ENCODE measurements at places on chromosomes 12 and 14.

GRCh38 chr14:79570648-79571047 lies 640.7 kb downstream of the DIO2 start:
- no peak for DNase-seq

GRCh38 chr12:78204926-78205325 lies 374.2 kb downstream of the NAV3 start:
- DNase-seq, result no peak

DNA sequence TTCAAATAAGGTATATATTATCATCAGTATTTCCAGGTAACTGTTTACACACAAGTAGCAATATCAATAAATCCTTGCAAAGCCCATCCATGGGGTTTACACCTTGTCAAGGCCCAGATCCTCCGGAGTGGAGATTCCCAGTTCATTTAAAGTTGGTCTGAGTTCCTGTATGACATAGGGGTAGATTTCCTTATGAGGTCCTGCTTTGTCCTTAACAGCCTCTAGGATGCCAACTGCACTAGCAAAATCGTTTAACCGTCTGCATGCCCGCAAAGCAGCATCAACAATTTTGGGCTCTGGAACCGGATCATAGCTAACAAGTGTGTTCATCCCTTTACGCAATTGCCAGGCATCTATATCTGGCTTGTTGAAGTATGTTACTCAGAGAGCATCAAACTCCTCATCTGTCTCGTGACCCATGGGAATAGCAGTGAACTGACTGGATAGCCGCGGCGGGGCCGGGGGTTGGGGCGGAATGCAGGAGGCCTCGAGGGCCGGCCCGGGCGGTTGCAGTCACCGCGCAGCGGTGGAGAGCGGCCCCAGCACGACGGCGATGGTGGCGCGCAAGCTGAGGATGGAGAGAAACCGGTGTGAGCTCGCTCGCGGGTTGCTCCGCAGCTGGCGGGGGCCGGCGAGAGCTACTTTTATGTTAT lies 30.6 kb upstream of the FBXO34 start:
- DNase-seq, result peak; percentile 26

DNA sequence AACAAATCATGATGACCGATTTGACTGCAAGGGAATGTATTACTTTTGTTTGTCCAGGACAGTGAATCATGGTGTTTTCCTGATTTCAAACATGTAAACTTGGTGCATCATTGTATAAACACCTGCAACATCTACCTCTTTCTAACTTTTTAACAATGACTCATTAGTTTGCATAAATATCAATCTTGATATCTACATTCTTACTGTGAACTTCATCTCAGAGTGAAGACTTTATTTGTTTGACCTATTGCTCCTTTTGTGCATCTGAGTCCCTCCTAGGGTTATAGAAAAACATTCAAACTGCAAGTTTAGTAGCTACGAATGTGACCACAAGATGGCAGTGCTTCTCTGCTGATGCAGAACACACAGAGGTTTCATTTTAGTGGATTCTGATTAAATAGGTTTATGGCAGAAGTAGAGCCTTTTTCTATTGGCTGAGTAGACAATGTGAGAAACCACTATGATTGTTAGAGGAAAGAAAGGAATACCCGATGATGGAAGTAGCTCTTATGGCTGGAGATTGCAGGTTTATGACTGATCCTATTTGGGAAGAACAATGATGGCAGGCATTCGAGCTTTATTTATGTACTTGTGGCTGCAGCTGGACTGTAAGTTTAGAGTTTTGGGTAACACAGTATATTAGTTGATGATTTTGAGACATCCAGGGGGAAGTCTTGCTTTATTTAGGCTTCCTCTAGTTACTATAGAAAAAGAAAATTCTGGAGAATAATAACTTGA lies 244.2 kb upstream of the OR4E1 start:
- DNase-seq, result peak; percentile 22

GRCh38 chr14:76331328-76332011 lies 44.5 kb upstream of the ESRRB start:
- no peak for DNase-seq

DNA sequence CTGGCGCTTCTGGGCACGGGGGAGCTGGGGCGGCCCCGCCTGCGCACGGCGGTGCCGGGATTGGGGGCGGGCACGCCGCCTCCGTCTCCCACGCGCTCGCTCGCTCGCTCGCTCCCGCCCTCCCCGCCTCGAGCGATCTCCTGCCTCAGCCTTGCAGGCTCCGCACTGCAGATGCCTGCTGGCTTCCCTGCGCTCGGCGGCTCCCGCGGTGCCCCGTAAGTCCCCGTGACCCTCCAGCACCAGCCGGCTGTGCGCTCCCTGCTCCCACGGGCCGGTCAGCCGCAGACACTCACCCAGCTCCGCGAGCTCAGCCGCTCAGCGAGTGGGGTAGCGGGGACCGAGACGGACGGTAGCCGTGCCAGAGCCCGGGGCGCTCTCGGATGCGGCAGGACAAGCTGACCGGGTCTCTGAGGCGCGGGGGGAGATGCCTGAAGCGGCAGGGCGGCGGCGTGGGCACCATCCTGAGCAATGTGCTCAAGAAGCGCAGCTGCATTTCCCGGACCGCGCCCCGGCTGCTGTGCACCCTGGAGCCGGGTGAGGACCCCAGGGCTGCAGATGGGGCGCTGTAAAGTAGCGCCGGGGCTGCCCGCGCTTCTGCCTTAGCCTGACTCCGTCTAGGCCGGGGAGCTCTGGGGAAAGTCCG lies at the start of gene TBC1D30:
Gene TBC1D30 (plus strand): TSS at position 148 of the 643 bp plus-strand sequence. CDS start 233 bp downstream, at position 381.
- DNase-seq, result peak; percentile 85

- DNase-seq, result peak; percentile 43
These were observed 8.2 kb upstream of the RESF1 start for GRCh38 chr12:31951008-31951407.

- DNase-seq, result no peak
These were observed 179.9 kb upstream of the PELI2 start for GRCh38 chr14:55938249-55938791.

- no peak for DNase-seq
These were observed 104.5 kb downstream of the SLC2A13 start for GRCh38 chr12:40001406-40001805.

Data from SK-N-DZ (cell line).